Activated T-helper 2 cell treated with anti-CD3 and anti-CD28 coated beads, Interferon-gamma antibody, Interleukin-2, Interleukin-4, amounts not matched to agents 10 μg/mL and 5 μg/mL and 100 μg/mL, durations not matched to agents 14 hours and 24 hours and 36 hours (primary cell): ENCODE measurements at places on chromosomes 7 and 10.

GRCh38 chr10:44427037-44427436 is 42.1 kb upstream of the CXCL12 start:
- H3K36me3 ChIP-seq: no peaks in the 10 kb centered on the region
- no peak overlapping the region for H3K27ac ChIP-seq
- H3K4me1 ChIP-seq: no peaks in the 10 kb centered on the region
- no peaks in the 10 kb centered on the region for H3K27me3 ChIP-seq
- no peak for DNase-seq
- no peak overlapping the region for H3K4me3 ChIP-seq

DNA sequence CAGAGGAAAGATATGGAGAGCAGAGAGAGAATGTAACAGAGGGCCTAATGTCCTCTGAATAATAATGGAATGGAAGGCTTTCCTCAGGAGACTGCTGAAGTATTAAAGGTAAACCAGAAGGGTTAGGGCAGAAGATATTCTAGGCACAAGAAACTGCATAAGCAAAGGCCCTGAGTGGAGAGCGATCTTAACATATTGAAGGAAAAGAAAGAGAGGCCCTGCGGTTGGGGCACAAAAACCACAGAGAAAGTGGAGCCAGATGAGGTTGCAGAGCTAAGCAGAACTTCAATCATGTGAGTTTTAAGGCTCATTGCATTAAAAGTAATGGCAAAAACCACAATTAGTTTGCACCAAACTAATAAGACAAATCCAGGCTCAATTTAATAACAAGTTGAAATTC is 115.8 kb upstream of the VSTM2A start:
- no peaks in the 10 kb centered on the region for H3K27me3 ChIP-seq
- DNase-seq: no peak
- no peaks in the 10 kb centered on the region for H3K4me1 ChIP-seq
- H3K4me3 ChIP-seq: no peak overlapping the region
- H3K36me3 ChIP-seq: no peaks in the 10 kb centered on the region
- H3K27ac ChIP-seq: no peak overlapping the region

GRCh38 chr10:22321156-22321923 is 441 bp downstream of the BMI1 start:
- peaks cover 59% of the 10 kb centered on the region for H3K36me3 ChIP-seq
- peak overlapping the region; percentile 87 for H3K27ac ChIP-seq
- DNase-seq: peak; percentile 62
- H3K4me3 ChIP-seq: peak overlapping the region; percentile 80
- H3K27me3 ChIP-seq: peaks cover 28% of the 10 kb centered on the region

DNA sequence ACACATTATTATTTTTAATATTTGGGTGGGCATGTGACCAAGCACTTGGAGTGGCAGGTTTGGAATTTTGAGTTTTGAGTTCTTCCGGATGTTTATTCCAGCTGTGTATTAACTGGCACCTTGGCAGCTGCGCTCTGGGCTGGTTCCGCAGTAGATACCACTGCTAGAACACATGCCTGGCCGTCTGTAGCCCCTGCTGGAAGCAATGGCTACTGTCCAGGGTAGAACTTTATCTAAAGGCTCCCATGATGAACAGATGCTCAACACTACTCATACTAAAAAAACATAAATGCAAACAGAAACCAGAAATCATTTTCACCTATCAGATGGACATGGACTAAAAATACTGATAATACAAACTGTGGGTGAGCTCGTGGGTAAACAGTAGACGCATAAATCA is 19.4 kb upstream of the SH3PXD2A start:
- DNase-seq: no peak
- H3K36me3 ChIP-seq: peaks cover 18% of the 10 kb centered on the region
- H3K27ac ChIP-seq: no peak overlapping the region
- no peaks in the 10 kb centered on the region for H3K27me3 ChIP-seq
- H3K4me1 ChIP-seq: no peaks in the 10 kb centered on the region

DNA sequence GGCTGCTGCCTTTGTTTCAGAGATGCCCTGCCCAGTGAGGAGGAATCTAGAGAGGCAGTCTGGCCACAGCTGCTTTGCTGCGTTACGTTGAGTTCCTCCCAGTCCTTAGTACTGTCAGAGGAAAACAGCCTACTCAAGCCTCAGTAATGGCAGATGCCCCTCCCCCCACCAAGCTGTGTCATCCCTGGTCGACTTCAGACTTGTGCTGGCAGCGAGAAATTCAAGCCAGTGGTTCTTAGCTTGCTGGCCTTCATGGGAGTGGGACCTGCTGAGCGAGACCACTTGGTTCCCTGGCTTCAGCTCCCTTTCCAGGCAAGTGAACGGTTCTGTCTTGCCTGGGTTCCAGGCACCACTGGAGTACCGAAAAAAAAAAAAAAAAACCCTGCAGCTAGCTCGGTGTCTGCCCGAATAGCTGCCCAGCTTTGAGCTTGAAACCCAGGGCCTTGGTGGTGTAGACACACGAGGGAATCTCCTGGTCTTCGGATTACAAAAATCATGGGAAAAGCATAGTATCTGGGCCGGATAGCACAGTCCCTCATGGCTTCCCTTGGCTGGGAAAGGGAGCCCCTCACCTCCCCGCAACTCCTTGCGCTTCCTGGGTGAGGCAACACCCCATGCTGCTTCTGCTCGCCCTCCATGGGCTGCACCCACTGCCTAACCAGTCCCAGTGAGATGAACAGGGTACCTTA is 9.1 kb downstream of the SDHAF3 start:
- H3K27ac ChIP-seq: no peak overlapping the region
- no peak for DNase-seq
- H3K4me3 ChIP-seq: no peak overlapping the region
- peaks cover 27% of the 10 kb centered on the region for H3K36me3 ChIP-seq

DNA sequence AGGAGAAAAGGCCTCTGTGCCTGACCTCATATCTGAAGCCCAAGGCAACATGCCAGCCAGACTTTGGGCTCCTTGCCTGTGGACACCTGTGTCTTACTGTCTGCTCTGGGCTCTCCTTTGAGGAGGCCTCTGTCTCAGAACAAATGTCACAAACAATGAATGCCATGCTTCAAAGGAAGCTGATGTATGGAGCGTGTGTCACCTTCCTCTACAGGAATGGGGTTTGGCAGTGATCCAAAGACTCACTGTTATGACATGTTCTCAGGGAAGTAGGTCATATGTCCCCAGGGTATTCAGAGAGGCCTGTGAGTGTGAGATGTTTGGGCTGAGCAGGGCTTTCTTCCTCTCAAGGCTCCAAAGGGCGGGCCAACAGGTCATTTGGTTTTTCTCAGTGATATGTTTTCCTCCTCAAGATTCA is 38.4 kb downstream of the PTPRE start:
- no peaks in the 10 kb centered on the region for H3K36me3 ChIP-seq
- no peak overlapping the region for H3K4me3 ChIP-seq
- no peak for DNase-seq
- H3K27ac ChIP-seq: no peak overlapping the region

DNA sequence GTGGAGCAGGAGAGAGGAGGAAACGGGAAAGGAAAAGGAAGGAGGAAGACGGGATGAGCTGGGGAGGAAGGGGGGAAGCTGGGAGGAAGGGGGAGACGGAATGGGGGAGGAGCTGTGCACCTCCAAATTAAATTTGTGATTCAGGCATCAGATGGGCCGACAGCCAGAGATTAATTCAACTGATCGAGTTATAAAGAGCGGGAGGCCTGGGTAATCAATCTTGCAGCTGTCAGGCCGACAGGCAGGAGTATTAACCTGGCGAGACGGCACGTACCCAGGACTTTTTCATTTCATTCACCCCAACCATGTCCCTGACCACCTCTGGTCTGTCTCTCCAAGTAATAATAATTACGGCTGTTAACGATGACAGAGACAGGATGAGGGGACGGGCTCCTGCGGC is 26.2 kb downstream of the KAZALD1 start:
- no peak for DNase-seq
- no peaks in the 10 kb centered on the region for H3K4me1 ChIP-seq
- peaks cover 55% of the 10 kb centered on the region for H3K27me3 ChIP-seq
- no peaks in the 10 kb centered on the region for H3K36me3 ChIP-seq

GRCh38 chr7:82162289-82162688 is 281.3 kb downstream of the CACNA2D1 start:
- no peaks in the 10 kb centered on the region for H3K4me1 ChIP-seq
- no peaks in the 10 kb centered on the region for H3K36me3 ChIP-seq
- no peaks in the 10 kb centered on the region for H3K27me3 ChIP-seq
- DNase-seq: no peak
- H3K4me3 ChIP-seq: no peak overlapping the region

DNA sequence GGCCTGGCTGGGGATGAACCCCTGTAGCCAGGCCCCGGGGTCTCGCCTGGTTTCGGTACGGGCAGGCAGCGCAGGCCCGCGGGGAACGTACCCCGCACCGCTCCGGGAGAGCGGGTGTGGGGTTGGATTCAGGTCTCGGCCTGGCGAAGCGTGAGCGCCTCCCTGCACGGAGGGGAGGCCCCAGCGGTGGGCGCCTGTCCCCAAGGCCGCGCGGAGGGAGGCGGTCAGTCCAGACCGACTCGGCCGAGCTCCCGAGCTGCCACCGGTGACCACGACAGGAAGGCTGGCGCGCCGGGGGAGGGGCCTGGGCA is 378 bp upstream of the INPP5F start:
- peaks cover 7% of the 10 kb centered on the region for H3K36me3 ChIP-seq
- DNase-seq: no peak
- peaks cover 4% of the 10 kb centered on the region for H3K27me3 ChIP-seq
- peak overlapping the region; percentile 80 for H3K27ac ChIP-seq

DNA sequence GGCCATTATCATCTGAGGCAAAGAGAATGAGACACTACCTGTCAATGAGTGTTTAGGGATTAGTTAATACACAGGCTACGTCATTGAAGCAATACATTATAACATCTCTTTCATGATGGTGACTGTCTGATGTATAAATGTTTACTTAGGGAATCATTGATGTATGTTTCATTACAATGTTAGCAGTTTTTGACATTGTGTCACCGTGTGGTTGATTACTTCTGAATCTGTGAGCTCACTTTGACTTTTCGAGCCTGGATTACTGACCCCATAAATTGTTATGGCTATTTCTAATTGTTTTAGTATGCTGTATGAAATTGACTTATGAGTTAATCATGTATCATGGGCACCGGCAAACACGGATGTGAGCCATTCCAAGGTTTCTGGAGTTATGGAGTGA is 494.0 kb downstream of the MAGI2 start:
- H3K4me1 ChIP-seq: no peaks in the 10 kb centered on the region
- no peak overlapping the region for H3K27ac ChIP-seq
- no peaks in the 10 kb centered on the region for H3K27me3 ChIP-seq

GRCh38 chr7:107582875-107583274 is 2.8 kb downstream of the BCAP29 start:
- H3K4me1 ChIP-seq: peaks cover 27% of the 10 kb centered on the region
- H3K36me3 ChIP-seq: peaks cover 33% of the 10 kb centered on the region
- DNase-seq: no peak
- H3K4me3 ChIP-seq: peak overlapping the region; percentile 6
- no peaks in the 10 kb centered on the region for H3K27me3 ChIP-seq
- no peak overlapping the region for H3K27ac ChIP-seq

DNA sequence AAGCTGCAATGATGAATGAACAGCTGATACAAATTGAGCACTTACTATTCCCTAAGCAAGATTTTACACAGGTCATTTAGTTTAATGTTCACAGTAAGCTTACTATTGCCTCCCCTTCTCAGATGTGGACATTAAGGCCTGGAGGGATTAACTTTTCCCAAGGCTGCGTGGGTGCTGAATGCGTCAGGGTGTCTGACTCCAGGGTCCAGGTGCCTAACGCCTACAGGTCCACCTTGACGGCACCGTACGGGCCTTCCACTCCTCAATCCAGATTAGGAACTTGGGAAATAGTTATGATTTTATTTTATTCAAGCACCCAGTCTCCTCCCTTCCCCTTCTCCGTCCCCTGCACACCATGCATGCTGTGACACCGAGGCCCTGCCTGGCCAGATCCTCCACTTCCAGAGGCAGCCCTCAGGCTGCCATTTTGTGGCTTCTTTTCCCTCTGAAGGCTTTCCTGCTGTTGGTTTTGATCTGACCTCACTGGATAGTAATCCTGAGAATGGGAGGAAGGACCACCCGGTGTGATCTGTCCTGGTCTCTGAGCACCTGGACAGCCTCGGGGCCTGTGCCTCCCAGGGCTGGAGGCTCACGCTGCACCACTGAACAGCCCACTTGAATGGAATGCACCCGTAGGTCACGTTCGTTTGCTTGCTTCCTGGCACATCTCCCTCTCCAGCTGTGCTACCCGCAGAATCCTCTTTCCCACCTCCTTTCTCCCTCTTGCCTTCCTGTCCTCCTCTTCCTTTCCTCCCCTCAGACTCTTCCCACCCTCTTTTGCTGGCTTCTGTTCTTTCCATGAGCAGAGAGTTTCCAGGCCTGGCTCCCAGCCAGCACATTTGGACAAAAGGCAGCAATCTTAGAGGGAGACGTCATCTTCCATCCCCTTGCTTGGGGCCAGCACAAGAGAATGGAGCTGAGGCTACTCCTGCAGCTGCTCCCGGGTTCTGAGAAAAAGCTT is 14.4 kb downstream of the DENND2A start:
- H3K4me1 ChIP-seq: peaks cover 3% of the 10 kb centered on the region
- no peak overlapping the region for H3K4me3 ChIP-seq
- H3K36me3 ChIP-seq: no peaks in the 10 kb centered on the region
- peaks cover 10% of the 10 kb centered on the region for H3K27me3 ChIP-seq
- H3K27ac ChIP-seq: no peak overlapping the region

- H3K36me3 ChIP-seq: no peaks in the 10 kb centered on the region
- H3K27ac ChIP-seq: no peak overlapping the region
- H3K4me3 ChIP-seq: no peak overlapping the region
- no peak for DNase-seq
- peaks cover 3% of the 10 kb centered on the region for H3K4me1 ChIP-seq
Measured at GRCh38 chr7:125423458-125424155, 494.0 kb upstream of the POT1 start.

DNA sequence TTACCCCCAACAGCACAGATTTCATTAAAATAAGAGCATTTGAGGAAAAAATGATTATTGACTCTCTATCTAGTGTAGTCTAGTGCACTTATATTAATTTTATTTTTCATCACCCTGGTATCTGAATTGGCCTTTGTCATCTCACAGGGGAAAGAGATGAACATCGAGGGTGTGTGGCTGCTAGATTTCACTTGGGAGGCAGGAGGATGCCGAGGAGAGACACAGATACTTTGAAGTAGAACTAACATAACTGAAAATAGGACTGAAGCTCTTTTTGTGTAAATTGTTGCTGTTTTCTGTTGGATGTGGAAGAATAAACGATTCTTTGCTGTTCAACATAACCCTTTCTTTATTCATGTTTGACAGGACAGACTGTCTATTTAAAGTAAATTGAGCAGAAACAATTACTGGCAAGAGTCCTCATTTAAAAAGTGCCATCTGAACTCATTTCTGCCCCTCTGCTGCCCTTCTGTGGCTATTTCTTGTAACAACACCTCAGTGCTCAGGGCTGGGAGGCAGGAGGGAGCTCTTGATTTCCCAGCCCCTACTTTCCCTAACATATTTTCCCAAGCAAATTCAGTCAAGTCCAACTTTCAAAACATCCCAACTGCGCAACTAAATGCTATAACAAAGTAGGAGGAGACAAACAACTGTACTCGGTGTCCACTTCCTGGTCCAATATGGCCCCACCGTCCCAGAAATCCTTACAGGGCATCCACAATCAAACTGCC is 15.6 kb downstream of the LYZL1 start:
- no peak for DNase-seq
- no peak overlapping the region for H3K4me3 ChIP-seq
- peaks cover 10% of the 10 kb centered on the region for H3K27me3 ChIP-seq
- no peaks in the 10 kb centered on the region for H3K36me3 ChIP-seq
